Activated CD4-positive, alpha-beta T cell treated with anti-CD3 and anti-CD28 coated beads for 24 hours (primary cell): ENCODE measurements at places on chromosomes 4 and X.

DNA sequence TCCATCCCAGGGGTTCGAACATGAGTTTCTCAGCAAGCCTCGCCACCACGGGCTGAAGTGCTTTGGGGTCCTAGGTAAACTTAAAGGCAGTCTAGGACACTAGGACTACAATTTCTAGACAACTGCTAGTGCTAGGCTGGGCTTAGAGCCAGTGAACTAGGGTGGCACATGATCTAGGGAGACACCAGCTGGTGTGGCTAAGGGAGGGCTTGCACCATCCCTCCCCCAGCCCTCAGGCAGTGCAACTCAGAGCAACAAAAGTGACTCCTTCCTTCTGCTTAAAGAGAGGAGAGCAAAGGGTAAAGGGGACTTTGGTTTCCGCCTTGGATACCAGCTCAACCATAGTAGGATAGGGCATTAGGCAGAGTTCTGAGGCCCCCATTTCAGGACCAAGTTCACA is 162.5 kb upstream of the AFF2 start:
- no peak for DNase-seq

DNA sequence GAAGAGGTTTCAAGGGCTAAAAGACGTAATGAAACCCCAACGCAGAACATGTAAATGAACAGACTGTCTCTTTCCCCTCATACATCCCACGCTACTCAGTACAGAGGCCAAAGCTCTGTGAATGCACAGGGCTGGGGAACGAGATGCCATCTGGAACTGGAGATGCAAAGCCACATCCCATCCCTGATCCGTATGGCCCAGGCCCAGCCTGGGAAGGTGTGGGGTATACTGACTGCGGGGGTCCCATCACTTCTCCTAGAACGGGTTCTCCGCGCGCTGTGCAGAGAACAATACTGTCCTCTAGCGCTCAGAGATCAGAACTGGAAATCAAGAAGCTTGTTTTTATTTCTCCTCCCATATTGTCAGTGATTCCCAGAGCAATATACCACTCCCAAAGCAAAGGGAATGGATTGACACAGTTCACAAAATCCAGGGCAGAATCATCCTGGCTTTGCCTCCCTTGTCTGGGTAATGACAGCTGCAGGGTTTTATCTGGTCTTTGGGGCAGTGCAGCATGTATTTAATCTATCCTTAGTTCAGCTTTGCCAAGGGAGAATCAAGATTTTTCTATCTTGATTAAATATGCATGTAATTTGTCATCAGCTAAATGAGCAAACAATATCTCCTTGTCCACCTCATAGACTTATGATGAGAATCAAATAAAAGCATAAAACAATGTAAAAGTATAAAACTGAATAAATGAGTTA is 47.3 kb upstream of the TLR3 start:
- no peak for DNase-seq

DNA sequence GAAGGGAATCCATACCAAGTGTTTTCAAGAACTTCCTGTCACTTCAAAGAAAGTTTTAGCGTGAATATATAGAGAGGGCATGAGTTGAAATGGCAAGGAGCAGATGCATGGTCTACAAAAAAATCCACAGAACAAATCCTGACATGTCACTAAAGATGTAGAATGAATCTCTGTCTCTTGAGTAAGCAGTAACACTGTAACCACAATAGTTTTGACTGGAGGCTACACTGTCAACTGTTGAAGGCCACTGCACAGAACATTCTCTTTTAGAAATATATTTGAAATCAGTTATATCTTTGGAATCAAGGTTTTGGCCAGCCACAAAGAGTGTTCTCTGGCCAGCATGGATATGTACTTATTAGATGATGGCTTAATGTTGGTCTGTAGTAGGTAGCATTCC is 83.8 kb downstream of the VCX3B start:
- no peak for DNase-seq

DNA sequence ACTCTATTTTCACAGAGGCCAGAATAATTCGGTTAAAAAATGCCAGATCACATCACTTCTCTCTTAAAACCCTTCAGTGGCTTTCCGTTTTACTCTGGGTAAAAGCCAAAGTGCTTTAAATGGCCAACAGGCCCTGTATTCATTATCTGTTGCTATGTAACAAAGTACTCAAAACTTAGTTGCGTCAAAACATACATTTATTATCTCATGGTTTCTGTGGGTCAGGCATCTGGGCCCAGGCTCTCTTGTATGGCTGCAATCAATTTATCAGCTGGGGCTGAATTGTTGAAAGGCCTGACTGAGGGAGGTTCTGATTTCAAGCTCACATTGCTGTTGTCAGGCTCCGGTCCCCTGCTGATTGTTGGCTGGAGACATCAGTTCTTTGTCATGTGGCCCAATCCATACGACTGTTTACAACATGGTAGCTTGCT is 72.7 kb upstream of the H2AZ1 start:
- DNase-seq, result no peak

DNA sequence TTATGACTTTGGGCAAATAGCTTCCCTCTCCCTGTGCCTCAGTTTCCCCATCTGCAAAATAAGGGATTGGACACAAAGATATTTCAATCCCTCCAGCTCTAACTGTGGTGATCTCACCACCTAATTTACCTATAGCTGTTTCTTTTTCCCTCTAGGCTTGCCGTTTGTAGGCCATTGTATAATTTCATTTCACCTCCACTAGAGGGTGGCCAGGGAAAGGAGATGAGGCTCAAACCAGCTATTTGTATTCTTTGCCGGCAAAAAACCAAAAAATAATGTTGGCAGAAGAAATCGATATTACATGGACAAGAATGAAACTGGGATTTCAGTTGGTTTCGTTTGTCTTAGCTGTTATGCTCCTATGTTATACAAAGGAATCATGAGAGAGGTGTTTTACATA is 36.1 kb upstream of the DOCK11 start:
- no peak for DNase-seq

DNA sequence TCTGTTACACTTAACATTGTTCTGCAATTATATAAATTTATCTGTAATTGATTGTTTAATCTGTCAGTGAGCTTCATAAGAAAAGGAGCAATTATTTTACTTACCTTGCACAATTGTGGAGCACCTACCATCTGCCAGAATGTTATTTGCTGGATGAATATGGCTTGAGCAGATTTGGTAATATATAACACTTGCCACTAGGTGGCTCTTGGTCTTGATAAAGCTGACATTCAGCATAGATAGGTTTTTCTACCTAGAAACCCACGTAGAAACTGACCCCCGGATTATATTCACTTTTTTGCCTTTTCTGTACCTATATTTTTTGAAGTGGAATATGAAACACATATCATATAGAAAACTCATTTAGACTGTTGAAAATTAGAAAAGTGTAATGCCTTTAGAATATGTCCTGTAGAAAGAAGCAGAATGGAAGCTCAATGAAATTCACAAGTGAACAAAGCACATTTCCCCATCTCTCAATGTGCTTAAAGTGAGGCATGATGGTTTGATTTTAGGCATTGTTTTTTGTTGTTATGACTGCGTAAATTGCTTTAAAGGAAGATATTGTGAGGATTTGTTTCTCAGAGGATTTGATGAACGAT is 9.5 kb downstream of the RBPJ start:
- DNase-seq, result no peak

GRCh38 chr4:101941816-101942358 is 151.4 kb downstream of the BANK1 start:
- no peak for DNase-seq

GRCh38 chr4:8236106-8236919 is 33.2 kb upstream of the HTRA3 start:
- no peak for DNase-seq

GRCh38 chr4:28357990-28358389 is 1497.3 kb downstream of the STIM2 start:
- no peak for DNase-seq

- no peak for DNase-seq
Observed at GRCh38 chr4:36573441-36573840, 292.0 kb downstream of the DTHD1 start.

DNA sequence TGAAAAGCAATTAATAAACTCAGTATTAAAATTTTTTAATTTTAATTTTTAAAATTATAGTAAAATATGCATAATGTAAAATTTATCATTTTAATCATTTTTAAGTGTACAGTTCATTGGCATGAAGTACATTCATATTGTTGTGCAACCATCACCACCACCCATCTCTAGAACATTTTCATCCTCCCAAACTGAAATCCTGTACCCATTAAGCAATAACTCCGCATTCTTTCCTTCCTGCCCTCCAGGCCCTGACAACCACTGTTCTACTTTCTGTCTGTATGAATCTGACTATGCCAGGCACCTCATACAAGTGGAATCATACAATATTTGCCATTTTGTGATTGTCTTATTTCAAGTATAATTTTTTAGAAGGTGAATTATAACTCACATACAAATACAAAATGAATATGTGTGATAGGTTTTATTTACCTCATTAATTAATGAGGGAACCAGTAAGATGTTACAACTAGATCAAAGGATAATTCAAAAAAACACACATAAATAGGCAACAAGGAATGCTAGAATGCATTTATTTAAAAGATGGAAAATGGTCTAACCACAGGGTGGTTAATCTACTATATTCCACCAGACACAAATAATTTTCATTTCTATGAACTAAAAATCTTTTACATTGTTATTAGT is 13.1 kb upstream of the AFF1 start:
- no peak for DNase-seq
